Activated CD8-positive, alpha-beta T cell treated with anti-CD3 and anti-CD28 coated beads, Interleukin-2, amount 10 ng/mL, durations not matched to agents 7 days and 5 days (primary cell): ENCODE measurements at places on chromosomes 5 and 9.

DNA sequence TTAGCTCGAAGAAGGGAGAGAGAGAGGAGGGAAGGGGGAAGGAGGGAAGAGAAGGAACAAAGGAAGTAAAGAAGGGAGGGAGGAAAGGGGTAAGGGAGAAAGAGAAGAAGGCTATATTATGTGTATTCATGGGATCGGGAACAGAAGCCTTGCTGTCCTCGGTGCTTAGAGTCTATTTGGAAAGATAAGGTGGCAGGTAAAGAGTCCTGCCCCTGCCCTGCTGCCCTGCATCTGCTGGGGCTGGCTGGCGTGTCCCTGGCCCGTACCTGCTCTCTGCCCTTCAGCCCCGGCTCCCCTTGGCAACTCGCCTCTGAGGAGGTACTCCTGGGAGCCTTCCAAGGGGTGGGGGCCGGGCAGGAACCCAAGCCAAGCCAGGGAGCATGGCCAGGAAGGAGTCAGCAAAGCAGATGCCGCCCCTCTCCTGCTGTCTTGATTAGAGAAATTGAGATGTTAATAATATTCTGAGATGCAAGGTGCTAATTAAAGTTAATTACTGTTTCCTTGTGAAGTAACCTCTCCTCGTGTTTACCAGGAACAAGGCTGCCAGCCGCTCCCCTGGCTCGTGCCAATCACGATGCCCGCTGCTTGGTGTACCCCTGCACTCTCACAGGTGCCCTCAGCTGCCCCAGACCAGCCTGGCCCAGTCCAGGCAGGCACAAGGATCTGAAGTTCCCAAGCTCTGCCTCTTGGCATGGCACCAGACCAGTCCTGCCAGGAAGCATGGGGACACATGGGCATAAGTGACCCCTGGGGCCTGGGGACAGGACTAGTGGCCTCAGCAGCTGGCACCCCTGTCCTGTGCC lies 36.6 kb downstream of the PCDH1 start:
- no peak for DNase-seq

GRCh38 chr5:139178589-139178917 lies 19.6 kb downstream of the SIL1 start:
- no peak for DNase-seq

GRCh38 chr5:32022638-32023037 lies 151.5 kb downstream of the GOLPH3 start:
- no peak for DNase-seq

DNA sequence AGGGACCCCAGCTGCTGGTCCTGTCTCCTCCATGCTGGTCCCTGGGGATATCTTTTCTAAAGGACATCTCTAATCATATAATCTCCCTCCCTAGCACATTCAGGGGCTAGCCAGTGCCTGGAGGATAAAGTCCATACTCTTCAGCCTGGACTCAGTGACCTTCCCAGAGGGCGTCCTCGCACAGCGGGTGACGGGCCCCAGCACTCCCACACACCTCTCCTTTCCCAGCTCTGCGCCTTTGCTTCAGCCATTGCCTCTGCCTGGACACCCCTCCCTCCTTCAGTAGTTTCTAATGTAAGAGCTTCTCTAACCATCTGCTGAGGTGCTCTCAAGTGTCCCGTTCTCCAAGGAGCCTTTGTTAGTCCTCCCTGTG lies 15.2 kb upstream of the TNIP1 start:
- DNase-seq = no peak

DNA sequence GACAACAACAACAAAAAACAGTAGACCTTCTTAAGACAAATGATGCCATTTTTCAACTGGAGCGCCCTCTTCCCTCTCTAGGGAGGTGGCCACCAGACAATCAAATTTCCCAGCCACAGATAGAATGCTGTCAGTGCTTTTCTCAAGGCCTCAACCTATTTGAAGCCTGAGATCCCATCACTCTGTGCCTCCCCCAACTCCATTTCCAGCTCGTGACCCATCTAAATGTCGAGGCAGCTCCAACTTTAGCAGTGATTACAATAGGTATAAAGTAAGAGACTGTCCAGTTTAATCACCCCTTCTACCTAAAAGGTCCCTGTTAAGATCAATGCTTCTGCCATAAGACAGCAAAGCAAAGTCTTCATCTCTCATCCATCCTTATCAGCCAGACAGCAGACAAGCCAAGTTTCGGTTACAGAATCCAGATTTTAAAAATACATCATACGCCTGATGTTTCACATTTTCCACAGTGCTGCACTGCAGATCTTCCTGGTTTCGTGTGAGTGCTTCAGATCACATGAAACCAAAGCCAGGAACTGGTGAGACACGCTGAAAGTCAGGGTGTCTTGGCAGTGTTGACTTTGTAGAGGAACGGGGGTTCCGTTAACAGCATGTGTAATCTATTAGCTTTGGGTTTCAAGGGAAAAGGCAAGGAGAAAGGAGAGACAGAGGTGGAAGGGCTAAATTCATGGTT lies 447.8 kb downstream of the ENC1 start:
- DNase-seq = no peak
